ENCODE measurements at places on chromosomes 11 and 22.

- peak; percentile 80 for DNase-seq
Observed at GRCh38 chr11:33674035-33674814, 26.4 kb downstream of the C11orf91 start.

DNA sequence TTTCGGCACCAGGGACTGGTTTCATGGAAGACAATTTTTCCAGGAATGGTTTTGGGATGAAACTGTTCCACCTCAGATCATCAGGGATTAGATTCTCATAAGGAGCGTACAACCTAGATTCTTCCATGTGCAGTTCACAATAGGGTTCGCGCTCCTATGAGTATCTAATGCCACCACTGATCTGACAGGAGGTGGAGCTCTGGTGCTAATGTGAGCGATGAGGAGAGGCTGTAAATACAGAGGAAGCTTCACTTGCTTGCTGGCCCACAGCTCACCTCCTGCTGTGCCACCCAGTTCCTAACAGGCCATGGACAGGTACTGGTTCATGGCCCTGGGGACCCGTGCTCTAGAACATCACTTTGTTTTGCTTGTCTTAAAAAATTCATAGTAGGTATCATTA lies 41.8 kb upstream of the AMPD3 start:
- no peak for DNase-seq

DNA sequence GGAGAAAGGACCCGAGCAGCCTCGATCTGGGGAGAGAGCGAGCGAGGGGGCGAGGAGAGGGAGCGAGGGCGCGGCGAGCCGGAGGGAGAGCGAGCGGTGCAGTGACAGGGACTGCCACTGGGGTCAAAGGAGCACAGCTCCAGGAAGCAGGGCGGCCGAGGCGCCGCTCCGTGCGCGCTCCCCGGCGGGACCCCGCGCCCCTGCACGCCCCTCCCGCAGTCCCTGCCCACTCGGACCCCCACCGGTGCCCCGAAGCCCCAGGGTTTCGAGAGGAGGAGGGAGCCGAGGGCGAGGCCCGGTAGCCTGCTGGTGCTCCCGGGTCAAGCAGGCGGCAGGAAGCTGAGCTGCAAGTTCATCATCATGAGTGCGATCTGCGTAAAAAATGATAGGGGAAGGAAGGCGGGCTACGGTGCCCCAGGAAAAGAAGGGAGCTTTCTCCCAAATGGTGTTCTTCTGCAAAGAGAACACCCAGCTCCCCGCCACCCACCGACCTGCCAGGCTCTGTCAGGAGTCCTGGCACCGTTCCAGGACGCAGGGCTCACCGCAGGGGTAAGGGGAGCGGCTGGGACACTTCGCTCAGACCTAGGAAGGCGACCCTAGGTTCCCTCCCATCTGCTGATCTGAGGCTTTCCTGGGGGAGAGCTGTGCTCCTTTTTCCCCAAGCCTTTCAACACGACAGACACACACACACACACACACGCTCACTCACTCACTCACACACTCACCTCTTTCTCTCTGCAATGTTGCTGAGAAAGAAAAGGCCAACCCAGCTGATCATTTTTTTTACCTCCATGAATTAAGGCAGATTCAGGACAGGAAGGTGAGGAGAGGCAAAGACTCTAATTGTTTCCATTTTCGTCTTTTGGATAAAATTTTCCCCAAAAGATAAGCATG lies at the start of gene MPPED2:
Gene MPPED2, minus strand, starts transcription at position 103 of the 894 bp plus-strand sequence. CDS start 5,980 bp downstream, outside the sequence.
- no peak for DNase-seq

GRCh38 chr11:537622-538430 lies 499 bp downstream of the LRRC56 start:
- no peak for DNase-seq

GRCh38 chr11:73862986-73863385 lies 13.7 kb downstream of the COA4 start:
- no peak for DNase-seq
